ENCODE measurements at places on chromosomes 5 and 9. TPM values are rescaled to one million over a fixed set of nuclear protein-coding genes. Genes with fewer than 3 reads are reported as not detected.

DNA sequence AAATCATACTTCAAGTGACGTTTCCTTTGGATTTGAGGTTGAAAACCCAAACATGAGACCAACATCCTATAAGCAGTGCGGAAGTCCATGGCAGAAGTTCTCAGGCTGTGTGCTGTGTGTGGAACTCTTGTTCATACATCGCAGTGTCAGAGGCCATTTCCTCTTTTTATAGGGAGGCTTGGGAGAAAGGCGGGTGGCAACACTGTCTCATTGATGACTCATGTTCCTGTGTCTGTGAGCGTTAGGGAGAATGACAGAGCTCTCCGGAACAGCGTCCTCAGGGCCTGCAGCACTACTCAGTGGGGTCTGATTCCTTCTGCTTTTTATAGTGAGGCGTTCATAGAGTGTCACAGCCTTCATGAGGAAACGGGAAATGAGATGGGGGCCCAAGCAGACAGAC lies 98.8 kb upstream of the BASP1 start:
- peak; percentile 2 for DNase-seq

The SHC3 gene
- total RNA-seq, result 0.02 TPM

The PCDHB4 gene
- total RNA-seq, result not detected

- DNase-seq, result no peak
These were observed 8.9 kb downstream of the PLK2 start for GRCh38 chr5:58450811-58451629.

- DNase-seq, result no peak
These were observed 25.6 kb downstream of the UNC5A start for GRCh38 chr5:176835918-176836317.

Data from activated naive CD4-positive, alpha-beta T cell treated with anti-CD3 and anti-CD28 coated beads, Interleukin-2, amount 50 U/mL, for 72 hours (primary cell).